Right cardiac atrium (tissue), 5 donors: ENCODE measurements at places on chromosomes 2 and 18. TPM values are rescaled to one million over a fixed set of nuclear protein-coding genes. Genes with fewer than 3 reads are reported as not detected.

GRCh38 chr2:216408426-216409290 is 3.6 kb upstream of the SMARCAL1 start:
- DNase-seq, result no peak

- peak; percentile 73 for DNase-seq
Measured at GRCh38 chr2:43540021-43540779, 55.6 kb downstream of the THADA start.

DNA sequence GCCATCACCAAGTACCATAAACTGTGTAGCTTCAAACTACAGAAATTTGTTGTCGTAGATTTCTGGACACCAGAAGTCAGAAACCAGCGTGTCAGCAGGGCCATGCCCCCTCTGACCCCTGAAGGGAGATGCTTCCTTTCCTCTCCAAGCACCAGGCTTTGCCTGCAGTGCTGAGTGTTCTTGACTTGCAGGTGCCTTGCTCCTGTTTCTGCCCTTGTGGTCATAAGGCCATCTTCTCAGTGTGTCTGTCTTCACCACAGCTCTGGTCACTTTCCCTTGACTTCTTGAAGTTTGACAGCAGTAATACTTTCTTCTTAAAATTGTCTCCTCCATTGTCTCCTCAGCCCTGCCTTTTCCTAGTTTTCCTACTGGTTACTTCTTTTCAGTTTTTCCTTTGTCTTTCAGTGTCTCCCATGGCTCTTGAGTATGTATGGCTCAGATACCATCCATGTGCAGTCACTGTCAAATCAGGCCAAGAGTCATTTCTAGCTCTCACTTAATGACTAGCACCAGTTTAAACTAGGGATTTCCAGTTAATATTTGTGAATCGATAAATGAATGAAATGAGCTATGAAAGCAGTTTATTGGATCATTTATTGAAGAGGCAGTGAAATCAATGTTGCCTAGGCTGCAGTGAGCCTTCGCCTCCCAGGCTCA is 91.2 kb upstream of the RANBP2 start:
- DNase-seq, result no peak

GRCh38 chr2:196249860-196250259 is 78.5 kb upstream of the STK17B start:
- no peak for DNase-seq

LCT gene
- not detected for total RNA-seq

CFAP65 gene
- not detected for total RNA-seq

GRCh38 chr2:84077496-84077895 is 381.6 kb downstream of the SUCLG1 start:
- DNase-seq, result no peak

ALLC gene
- total RNA-seq, result 0.57 TPM
